Fibroblast of the aortic adventitia (primary cell): ENCODE measurements at places on chromosomes 11 and 22.

DNA sequence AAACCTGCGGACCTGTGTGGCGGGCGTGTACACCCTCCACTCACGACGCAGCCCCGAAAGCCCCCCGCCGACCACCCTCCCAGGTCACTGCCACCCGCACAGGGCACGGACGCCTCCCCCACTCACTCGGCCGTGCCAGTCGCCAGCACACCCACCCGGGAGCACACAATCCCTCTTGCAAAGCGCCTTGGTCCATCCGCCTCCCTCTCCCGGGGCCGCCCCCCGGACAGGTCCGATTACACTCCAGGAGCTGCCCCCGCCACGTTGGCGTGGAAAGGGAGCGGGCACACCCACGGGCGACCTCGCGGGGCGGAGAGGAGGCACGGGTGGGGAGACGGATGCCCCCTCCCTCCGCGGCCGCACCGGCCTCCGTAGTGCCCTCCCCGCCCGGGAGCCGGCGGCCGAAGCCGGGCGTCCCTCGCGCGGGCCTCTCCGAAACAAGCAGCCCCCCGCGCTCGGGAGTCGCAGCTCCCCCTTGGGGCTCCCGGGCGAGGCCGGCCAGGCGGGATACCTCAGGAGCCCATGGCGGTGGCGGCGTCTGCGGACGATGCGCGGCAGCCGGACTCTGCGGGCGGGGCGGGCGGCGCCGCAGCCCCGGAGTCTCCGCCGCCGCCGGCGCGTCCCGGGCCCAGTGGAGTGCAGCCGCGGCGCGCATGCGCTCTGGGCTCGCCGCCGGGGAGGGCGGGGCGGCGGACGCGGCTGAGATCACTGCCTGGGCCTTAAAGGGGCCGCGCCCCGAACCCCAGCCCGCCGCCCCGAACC lies at the start of gene TMEM184B:
TMEM184B (minus strand) TSS at position 638 of the 762 bp plus-strand sequence. CDS start 25,049 bp downstream, outside the sequence.
- peak; percentile 66 for DNase-seq

DNA sequence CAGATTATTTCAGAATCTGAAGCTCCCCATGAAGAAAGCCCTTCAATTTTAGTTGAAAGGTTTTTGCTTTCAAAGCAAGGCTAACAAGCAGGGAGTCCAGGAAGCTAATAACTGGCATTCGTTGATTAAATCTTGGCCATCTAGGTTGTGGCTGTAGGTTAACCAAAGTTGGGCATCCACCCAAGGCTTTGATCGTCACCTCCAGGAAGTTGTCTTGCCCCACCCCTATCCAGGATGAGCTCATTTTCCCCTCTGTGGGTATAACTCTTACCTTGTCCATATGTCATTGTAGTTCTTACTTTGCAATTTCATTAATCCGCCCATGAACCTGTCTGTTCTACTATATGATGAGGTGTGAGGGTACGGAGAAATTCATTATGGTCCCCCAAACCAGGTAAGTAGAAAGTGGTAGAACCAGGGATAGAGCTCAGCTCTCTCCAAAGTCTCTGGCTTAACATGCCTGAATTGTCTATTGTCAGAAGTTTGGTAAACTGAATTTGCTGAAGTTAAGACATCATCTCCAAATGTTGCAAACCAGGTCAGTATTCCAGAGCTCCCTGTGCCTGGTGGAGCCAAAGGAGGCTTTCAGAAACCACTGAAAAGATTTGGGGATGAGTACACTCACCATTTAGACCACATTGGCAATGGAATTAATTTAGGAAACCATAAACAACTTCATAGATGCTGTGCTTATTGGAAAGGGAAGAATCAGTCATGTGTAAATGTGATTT lies 97.1 kb downstream of the CD44 start:
- peak; percentile 25 for DNase-seq

DNA sequence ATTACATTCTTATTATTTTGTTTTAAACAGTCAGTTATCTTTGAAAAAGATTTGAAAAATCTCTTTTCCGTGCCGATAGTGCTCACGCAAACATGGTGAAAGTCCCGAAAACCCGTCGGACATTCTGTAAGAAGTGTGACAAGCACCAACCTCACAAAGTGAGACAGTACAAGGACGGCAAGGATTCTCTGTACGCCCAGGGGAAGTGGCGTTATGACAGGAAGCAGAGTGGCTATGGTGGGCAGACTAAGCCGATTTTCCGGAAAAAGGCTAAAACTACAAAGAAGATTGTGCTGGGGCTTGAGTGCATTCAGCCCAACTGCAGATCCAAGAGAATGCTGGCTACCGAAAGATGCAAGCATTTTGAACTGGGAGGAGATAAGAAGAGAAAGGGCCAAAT lies 28.7 kb upstream of the CTSD start:
- no peak for DNase-seq

- no peak for DNase-seq
Observed at GRCh38 chr11:133661846-133662245, 129.5 kb upstream of the OPCML start.

- peak; percentile 34 for DNase-seq
Observed at GRCh38 chr22:38088629-38089473, 4.9 kb upstream of the SLC16A8 start.

DNA sequence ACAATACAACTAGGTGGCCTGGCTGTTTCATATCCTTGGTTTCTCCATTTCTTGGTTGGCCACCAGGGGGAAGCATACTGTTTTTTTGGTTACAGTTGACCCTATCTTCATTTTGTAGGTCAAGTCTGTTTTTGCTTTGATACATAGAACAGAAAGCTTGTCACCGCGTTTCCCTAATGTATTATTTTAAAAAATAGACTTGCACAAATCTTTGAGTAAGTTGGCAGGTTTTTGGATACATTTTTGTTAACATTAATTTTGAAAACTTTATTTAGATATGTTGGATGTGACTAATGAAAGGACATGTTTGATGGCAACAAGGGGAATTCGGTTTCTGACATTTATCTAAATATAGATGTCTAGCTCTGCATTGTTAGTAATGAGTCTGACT lies 3.0 kb downstream of the NCR3LG1 start:
- peak; percentile 81 for DNase-seq

GRCh38 chr22:22037229-22037628 lies 54.6 kb upstream of the TOP3B start:
- no peak for DNase-seq

- peak; percentile 54 for DNase-seq
Observed at GRCh38 chr11:9330387-9331384, 16.3 kb upstream of the TMEM41B start.

GRCh38 chr11:75656044-75656727 lies 12.7 kb downstream of the MAP6 start:
- DNase-seq: no peak

- DNase-seq: no peak
Observed at GRCh38 chr22:50199251-50199721, 1.5 kb upstream of the SELENOO start.

DNA sequence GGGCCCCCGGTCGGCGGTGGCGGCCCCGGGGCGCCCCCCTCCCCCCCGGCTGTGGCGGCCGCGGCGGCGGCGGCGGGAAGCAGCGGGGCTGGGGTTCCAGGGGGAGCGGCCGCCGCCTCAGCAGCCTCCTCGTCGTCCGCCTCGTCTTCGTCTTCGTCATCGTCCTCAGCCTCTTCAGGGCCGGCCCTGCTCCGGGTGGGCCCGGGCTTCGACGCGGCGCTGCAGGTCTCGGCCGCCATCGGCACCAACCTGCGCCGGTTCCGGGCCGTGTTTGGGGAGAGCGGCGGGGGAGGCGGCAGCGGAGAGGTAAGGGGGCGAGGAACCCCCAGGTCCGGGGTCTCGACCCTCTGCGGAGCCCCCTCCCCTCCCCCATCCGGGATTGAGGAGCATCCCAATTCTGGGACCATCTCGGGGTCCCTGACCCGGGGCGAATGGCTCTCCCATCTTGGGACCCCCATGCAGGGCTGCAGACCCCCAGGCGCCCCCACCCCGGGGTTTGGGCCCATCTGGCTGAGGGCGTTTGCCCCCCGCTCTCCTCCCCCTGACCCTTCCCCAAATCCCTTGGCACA lies 431 bp downstream of the KMT2A start:
- no peak for DNase-seq

GRCh38 chr11:113603277-113604059 lies 102.6 kb downstream of the TMPRSS5 start:
- DNase-seq: peak; percentile 78

DNA sequence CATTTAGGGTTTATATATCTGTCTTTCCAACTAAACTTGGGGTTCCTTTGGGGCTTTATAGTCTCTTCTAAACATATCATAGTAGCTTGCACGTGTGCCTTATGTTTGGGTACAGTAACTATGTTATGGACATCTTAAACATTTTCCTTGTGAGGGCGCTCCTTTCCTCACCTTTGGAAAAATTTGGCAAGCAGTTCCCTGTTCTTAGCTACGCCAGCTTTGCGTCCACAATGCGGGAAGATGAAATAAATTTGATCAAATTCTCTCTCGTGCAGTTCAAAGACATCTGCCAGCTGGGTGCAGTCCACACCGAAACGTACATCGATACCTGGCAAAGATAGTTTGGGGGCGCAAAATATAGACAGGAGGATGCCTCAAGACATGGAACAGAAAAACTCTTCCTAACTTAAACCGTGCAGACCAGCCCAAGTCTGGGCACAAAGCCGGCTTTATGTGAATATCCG lies 548 bp downstream of the FDXACB1 start:
- DNase-seq: peak; percentile 40

DNA sequence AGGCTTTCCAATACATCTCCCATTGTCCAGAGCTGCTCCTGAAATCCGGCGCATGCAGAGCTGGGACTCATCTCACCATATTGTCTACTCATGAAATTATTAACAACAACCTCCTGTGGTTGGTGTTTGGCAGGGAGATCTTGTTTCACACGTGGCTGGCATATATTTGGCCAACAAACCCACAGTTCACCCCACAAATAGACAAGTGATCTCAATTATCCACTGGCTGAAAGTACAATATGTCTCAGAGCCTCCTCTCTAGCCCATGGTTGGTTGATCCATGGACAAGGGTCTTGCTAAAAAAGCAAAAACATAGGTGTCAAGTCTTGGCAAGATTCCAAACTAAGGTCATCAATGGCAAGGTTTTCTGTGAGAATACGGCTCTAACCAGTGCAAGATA lies 386.9 kb downstream of the ETS1 start:
- DNase-seq: no peak

GRCh38 chr11:24624432-24624831 lies 127.6 kb downstream of the LUZP2 start:
- no peak for DNase-seq

- DNase-seq: no peak
Observed at GRCh38 chr22:44295406-44295805, 17.3 kb downstream of the SHISAL1 start.

DNA sequence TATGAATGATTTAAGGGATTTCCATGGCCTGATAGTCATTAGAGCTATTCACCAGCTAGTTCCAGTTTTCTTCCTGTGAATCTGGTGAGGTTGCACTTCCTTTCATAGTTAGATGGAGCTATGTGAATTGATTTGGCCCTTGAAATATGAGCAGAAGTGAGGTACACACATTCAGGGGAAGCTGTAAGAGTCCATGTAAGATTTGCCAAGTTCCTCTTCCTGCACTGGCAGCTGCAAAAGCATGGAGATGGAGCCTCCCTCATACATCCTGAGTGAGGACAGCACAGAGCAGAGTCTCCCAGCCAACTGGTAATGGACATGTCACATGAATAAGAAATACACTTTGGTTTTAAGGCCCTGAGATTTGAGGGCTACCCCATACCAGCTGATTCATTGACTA lies 111.7 kb downstream of the CD44 start:
- no peak for DNase-seq

- no peak for DNase-seq
Observed at GRCh38 chr11:62656796-62657429, 3.8 kb upstream of the INTS5 start.

DNA sequence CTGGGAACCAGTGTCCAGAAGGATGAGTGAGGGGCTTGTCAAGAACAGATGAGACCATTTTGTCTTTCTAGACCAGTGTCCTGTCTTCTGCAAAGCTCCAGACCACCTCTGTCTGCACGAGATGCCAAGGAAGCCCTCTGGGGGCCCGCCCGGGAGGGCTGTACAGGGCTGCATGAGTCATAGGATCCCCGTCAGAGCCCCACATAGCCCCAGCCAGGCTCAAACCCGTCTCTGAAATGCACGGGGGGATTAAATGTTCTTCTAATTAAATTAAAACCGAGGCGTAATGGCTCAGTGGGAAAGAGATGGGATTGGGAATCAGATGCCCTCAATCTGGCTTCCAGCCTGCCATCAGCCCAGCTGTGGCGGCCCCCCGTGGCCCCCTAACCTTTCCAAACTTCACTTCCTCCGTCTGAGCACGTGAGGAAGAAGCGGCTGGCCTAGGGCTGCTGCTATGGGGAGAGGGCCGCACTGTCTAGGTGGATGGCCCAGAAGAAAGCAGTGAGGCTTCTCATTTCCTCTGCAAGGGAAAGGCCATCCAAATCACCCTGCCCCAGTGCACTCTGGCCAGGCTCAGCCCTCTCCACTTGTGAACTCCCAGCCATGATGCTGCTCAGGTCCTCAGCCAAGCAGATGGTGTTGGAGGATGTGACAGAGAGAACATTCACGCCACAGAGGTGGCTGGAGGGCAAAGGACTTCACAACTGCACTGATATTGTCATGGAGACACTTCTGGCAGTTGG lies 32.8 kb downstream of the KCNQ1OT1 start:
- DNase-seq: no peak

GRCh38 chr22:50581031-50581949 lies 1.4 kb downstream of the CHKB start:
- DNase-seq: no peak

- no peak for DNase-seq
Observed at GRCh38 chr11:14361951-14362350, 3.0 kb upstream of the RRAS2 start.

GRCh38 chr11:77467993-77468392 lies 5.9 kb downstream of the PAK1 start:
- DNase-seq: peak; percentile 19

DNA sequence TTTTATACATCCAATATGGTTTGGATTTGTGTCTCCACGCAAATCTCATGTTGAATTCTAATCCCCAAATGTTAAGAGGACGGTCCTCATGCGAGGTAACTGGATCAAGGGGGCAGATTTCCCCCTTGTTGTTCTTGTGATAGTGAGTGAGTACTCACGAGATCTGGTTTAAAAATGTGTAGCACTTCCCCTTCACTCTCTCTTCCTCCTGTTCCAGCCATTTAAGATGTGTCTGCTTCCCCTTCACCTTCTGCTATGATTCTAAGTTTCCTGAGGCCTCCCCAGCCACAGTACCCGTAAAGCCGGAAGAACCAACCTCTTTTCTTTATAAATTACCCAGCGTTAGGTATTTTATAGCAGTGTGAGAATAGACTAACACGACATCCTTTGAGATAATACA lies 98.6 kb downstream of the TTC28 start:
- no peak for DNase-seq

GRCh38 chr22:21642584-21643448 lies 714 bp downstream of the SDF2L1 start:
- DNase-seq: peak; percentile 52

- no peak for DNase-seq
Observed at GRCh38 chr11:113876798-113877669, 1.7 kb upstream of the USP28 start.

- no peak for DNase-seq
Observed at GRCh38 chr22:38111925-38112355, 1.5 kb upstream of the BAIAP2L2 start.

- no peak for DNase-seq
Observed at GRCh38 chr11:10622957-10623791, 54.7 kb upstream of the LYVE1 start.

GRCh38 chr22:17655289-17655688 lies 16.7 kb downstream of the BCL2L13 start:
- peak; percentile 15 for DNase-seq
